Activated naive CD4-positive, alpha-beta T cell (primary cell): ENCODE measurements at places on chromosomes 7 and 10.

DNA sequence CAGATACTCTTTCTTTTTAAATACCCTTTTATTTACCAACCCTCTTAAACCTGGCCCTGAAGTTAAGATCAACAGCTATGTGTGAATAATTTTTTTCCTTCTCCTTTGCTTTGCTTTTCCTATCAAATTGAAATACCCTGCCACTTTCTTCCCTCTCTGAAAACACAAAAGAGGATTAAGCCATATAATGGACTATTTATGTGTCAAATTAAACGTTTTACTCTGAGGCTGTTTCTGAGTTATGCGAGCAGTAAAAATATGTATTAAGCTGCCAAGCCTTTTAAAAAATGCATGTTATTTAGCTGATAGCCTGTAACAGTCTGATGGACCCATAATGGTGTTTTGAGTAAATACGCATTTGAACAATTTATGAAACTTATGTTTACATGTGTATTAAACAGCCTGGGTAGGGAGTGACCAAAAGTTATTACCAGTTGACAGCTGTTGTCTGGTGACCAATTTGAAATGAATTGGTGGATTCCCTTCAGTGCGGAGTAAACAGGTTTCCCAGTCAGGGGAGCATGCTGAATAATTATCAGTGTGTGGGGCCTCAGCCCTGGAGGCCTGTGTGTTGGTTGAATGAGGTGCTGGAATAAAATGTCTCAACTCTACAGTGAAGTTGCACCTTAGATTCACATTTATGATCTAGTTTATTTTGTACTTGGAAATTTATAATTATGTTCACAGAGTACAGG, 89.6 kb downstream of the AUTS2 start:
- no peak for DNase-seq

DNA sequence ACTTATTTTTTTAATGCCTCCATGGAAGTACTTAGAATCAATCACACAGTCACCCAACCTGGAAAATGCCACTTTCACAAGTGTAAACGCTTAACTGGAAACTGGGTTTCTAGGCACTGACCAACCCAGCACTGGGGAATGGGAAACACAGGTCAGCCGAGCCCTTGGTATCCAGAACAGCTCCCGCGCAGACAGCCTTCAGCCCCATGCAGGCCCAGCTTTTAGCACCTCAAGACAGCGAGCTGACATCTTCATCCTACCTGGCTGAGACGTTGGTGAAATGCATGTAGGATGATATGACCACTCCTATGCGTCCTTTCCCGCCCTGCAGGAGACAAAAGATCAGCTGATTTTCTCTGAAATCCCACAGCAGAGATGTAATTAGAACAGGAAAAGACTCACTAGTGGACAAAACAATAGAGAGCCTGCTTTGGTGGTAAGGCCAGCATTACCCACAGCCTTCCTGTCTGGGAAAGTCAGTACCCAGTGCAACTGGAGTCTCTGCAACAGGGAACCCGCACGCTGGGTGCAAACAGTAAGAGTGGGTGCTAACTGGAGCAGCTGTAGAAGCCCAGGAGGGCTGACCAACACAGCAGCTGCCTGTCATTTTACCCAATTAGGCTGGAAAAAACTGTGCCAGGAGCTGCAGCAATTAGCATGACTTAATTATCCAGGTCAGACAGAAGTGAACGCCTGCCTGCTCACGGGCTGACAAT, 153.7 kb downstream of the TNS3 start:
- no peak for DNase-seq

GRCh38 chr7:156773966-156774365, 119.0 kb downstream of the LMBR1 start:
- DNase-seq: no peak

DNA sequence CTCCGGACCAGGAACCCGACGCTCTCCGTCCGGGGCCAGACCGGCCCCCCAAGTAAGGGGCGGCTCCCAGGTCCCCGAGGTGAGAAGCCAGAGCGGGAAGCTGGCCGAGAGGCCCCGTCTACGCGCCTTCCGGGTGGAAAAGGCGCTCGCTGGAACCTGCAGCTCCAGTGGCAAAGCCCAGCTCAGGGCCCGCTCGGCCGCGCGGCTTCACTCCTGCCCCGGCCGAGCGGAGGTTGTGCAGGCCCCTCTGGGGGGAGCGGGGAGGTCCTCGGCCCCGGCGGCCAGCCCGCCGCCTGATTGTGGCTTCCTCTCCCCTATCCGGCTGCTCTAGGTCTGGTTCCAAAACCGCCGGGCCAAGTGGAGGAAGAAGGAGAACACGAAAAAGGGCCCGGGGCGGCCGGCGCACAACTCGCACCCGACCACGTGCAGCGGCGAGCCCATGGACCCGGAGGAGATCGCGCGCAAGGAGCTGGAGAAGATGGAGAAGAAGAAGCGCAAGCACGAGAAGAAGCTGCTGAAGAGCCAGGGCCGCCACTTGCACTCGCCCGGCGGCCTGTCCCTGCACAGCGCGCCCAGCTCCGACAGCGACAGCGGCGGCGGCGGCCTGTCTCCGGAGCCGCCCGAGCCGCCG, 2.9 kb downstream of the UNCX start:
- no peak for DNase-seq

- no peak for DNase-seq
These were observed 7.9 kb upstream of the C10orf120 start for GRCh38 chr10:122707535-122707934.

DNA sequence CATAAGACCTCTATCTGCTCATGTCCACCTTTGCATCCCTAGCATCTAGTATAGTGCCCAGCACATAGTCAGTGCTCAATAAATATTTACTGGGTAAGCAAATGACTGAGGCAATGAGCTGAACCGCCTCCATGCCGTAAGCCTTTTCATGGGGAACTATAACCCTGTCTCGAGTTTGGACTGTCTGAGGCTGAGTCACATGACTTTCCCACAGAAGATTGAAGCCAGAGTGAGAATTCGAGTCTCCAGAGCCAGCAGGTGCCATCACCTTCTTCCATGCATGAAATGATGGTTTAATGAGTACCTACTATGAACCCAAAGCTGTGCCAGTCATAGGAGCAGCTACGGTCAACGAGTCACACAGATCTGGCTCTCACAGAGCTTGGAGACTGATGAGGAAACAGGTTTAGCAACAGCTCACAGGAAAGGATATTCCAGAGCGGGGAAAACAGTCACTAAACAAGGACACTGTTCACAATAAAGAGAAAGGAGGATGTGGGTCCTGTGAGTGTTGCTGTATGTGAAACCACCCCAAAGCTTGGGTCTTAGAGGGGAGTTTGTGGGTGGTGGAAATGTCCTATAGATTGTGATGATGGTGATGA, 75.2 kb downstream of the TEX36 start:
- no peak for DNase-seq

DNA sequence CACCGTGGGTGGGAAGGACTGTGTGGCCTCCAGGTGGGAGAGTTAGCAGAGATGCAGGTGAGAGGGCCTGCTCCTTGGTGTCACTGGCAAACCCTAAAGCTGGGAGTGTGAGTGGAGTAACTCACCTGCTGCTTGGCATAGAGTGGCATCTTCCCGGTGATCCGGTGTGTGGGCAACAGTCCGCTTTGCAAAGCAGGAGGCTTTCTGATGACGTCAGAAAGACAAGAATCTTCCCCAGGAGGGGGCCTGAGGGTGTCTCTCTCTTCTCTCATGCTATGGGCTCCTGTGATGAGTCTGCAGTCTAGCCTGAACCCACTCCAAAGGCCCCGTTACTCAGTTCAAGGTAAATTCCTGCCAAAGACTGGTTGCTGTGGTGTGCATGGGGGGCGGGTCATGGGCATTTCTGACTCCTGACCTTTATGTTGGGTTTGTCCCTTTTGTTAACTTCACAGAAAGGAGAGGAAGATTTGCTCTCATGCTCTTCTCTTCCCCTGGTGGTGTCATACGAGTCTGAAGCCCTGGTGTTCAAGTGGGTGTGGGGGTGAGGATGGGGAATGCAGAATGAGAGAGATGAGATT, 187.9 kb downstream of the GATA3 start:
- no peak for DNase-seq

DNA sequence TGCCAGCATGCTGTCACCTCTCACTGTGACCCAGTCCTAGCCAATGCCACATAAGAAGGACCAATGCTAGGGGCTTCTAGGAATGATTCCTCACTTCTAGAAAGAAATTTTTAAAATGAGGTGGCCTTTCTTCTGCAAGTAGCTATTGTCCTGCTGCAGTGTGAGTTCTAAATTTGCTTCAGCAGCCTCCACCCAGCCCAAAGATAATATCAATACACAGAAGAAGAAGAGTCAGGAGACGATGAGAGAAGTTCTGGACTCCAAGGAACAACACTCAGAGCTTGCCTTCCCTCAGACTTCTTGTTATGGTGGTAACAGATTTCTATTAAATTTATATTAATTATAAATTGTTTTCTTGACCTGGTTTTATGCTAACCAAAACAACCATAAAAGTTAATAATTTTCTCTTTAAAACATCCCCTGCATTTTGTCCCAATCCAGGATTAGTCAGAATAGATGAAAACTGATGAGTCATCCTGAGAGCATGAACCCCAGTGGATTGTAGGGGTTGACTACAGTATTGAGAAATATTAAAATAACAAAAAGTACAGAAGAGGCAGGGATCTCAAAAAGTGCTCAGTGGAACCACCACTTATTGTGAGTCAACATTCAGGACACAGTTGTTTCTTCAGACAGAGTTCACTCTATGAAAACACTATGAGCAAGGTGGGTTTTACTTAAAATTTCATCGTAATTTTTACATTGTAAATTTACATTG, 29.6 kb upstream of the AKR1C2 start:
- DNase-seq: no peak

- no peak for DNase-seq
These were observed 506.8 kb upstream of the AUTS2 start for GRCh38 chr7:69091521-69091920.

DNA sequence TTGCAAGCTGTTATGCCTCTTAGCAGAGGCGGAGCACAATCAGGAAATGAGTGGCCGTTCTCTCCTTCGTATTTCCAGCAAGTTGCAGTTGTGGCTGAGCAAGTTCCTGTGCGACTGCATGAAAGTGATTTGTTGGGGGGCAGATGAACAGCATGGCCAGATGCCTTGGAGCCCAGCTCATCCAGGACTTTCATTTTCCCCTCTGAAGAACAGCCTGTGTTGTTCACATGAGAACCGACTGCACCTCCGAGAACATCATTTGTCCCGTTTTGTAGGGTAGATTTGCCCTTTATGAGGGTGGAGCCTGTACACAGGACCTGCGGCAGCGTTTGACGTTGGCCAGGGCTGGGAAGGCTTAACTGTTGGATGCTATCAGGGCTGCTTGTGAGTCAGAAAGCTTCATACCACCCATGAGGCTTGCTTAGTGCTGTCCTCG, 4.4 kb downstream of the BAG3 start:
- DNase-seq: peak; percentile 11

DNA sequence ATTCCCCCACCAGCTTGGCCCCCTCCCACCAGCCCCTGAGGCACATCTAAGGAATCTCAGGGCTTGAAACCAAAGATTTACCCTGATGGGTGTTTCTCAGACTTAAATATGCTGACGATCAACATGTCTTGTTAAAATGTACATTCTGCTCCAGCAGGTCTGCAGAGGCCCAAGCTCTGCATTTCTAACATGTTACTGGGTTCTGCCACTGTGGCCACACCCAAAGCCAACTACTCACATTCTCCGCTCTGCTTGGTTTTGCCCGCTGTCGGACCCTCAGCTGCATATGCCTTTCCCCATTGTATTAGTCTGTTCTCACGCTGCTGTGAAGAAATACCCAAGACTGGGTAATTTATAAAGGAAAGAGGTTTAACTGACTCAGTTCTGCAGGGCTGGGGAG, 8.9 kb downstream of the PIP4K2A start:
- DNase-seq: no peak

GRCh38 chr10:100847440-100847839, 65.3 kb upstream of the SLF2 start:
- DNase-seq: no peak

GRCh38 chr7:142817506-142817905, 37.4 kb upstream of the EPHB6 start:
- no peak for DNase-seq

DNA sequence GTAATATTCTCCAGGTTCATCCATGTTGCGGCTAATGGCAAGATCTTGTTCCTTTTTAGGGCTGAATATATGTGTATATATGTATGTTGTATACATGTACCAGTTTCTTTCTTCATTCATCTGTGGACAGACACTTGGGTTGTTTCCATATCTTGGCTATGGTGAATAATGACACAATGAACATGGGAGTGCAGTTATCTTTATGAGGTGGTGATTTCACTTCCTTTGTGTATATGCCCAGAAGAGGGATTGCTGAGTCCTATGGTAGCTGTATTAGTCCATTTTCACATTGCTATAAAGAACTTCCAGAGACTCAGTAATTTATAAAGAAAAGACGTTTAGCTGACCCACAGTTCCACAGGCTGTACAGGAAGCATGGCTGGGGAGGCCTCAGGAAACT, 17.1 kb upstream of the TSPAN15 start:
- no peak for DNase-seq

GRCh38 chr10:22427101-22427500, 81.8 kb downstream of the SPAG6 start:
- DNase-seq: no peak

- DNase-seq: no peak
These were observed 15.0 kb downstream of the SNX8 start for GRCh38 chr7:2299131-2299829.

- no peak for DNase-seq
These were observed 92.2 kb downstream of the EGFR start for GRCh38 chr7:55110993-55111361.

- no peak for DNase-seq
These were observed 33.1 kb downstream of the LAMB1 start for GRCh38 chr7:107969856-107970255.

- DNase-seq: no peak
These were observed 270.3 kb upstream of the AOAH start for GRCh38 chr7:36994456-36995112.

GRCh38 chr7:91185771-91186170, 78.5 kb upstream of the FZD1 start:
- no peak for DNase-seq
